ENCODE measurements at places on chromosomes 4 and X. TPM values are rescaled to one million over a fixed set of nuclear protein-coding genes. Genes with fewer than 3 reads are reported as not detected.

DNA sequence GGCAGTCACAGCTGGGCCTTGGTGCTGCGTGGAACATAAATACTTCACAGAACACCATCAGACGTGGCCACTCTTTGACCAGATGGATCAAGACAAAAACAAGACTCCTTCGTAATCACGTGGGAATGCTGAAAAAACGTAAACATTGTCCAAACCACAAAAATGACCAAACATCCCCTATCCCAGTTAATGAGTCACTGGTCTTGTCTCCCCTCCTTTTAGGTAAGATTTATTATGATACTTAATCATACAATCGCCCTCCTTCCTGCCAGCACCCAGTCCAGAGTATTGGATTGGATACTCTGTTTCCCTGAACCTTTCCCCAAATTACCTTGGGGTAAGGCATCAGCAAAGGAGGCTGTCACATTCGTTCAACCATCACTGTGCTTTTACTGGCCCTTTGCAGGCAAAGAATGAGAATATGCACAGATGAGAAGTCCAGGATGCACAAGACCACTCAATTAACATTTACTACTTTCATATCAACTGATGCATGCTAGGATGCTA lies 601 bp upstream of the TCEANC start:
- DNase-seq = peak; percentile 34

DNA sequence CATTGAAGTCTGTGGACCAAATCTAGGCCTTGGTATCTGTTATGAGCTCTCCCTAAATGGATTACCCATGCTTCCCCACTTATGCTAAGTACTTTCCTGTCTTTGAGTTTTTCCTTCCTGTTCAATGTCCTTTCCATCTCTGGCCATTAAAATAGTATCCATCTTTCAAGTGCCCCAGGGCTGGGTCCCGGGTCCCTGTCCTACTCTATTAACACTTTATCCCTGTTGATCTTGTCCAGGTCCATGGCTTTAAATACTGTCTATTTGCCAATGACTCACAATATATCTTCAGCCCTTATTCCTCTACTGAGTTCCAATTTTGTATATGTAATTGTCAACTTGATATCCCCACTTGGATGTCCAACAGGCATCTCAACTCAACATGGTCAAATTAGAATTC lies 17.7 kb upstream of the RPS6KA3 start:
- DNase-seq = no peak

DNA sequence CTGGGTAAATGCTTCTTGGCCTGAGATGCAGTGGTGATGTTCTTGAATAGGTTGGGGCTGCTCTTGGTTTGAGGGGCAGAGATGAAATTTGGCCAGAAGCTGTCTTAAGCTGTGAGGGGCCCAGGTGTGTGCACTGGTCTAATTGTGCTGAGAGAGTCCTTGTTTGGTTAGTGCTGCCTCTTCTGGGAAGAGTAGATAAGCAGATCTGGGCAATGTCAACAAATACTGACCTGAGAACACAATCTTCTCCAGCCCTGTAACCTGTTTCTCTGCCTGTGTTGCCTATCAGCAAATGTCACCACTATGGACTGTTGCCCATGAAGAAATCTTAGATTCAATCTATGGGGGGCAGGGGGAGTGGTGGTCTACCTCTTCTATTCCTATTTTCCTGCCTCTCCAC lies 17.2 kb upstream of the USP27X start:
- DNase-seq = no peak

GRCh38 chrX:110964786-110965185 lies 131.2 kb upstream of the PAK3 start:
- no peak for DNase-seq

- no peak for DNase-seq
These were observed 36.8 kb downstream of the RAP1GDS1 start for GRCh38 chr4:98298022-98298421.

DNA sequence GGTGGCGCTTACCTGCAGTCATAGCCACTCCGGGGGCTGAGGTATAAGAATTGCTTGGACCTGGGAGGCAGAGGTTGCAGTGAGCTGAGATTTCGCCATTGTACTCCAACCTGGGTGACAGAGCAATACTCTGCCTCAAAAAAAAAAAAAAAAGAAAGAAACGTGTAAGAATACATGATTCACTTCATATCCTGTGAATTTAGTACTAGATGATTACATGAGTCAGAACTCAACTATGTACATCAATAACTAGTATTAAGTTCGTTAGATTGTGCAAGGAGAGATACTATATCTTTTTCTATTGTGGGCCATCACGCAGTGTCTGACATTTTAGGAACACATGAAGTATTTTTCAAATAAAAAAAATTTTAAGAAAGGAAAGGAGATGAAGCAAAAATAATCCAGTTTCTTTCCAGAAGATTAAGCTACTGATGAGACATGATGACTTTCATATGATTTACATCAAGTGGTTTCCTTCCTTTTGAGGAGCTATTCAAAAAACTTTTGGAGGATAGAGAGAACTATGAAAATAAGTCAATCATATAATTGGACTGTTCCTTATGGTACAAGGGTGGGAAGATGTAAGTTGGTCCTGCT lies 64.7 kb upstream of the EXOC1L start:
- peak; percentile 4 for DNase-seq

DNA sequence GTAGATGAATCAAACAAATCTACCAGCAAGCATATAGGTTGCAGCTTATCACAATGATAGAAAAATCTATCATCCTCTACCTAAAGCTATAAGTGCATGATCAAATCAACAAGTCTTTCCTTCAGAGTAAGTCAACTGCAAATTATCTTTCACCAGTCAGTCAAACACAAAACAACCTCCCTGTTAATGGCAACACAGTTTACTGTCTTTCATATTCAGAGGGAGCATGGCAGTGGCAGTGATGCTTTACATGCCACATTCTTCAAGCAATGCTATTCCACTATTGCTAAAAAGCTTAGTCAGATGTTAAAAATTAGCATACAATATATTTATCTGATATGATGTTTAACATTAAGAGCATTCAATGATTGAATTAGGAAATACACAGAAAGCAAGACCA lies 245.1 kb upstream of the KLHL4 start:
- no peak for DNase-seq

DNA sequence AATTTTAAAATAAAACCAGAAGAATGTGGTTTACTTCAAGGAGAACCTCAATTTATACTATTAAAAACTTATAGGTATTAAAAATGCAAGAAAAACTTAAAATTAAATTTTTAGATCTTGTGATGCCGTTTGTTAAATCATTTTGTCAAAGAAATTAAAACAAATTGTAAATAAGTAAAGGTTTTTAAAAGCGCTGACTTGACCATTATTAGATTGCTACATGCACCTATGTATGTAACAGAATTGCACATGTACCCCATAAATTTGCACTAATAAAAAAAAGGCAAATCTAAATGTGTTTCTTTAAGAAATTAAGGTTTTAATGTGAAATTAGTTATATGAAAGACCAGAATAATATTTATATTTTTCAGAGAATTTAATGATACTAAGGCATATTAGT lies 156.1 kb downstream of the LARP7 start:
- no peak for DNase-seq

DNA sequence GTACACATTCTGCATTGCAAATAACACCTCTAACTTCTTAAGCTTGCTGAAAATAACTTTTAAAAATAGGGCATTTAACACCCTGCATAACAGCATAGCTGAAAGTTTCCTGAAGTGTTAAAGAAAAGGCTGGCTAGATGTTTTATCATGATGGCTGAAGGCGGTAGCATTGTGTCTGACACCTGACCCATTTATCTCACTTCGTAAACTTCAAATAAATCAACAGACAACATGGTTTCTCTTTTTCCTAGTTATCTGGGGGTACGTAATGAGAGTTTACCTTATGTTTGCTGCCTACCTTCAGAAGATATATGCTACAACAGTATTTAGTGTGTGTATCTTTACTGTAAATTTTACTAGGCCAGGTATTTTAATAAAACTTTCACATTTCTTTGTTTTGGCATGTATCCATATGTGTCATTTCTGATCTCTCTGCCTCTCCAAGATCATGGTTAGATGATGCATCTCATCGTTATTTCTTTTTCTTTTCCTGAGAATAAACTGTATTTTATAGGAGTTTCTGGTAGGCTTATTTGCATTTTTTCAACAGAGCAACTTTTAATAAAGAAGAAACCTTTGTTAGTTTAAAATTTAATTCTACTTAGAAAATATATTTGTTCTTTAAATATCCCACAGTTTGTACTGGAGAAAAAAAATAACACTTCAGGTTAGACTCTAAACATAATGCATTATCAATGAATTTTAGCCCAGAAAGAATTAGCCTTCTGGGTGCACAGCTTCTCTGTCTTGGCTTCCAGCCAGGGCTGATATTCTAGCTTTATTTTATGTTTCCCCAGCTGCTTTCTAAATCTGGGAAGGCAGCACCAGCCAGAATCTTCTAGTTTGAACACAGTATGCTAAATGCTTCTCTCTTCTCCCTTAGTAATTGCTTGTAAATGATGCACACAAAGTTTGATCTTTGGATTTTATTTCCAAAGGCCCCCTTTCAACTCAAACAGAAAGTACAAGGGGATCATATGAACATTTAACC lies 2.9 kb downstream of the NDST4 start:
- no peak for DNase-seq

GRCh38 chrX:132292793-132293192 lies 73.5 kb upstream of the RAP2C start:
- DNase-seq = peak; percentile 22

DNA sequence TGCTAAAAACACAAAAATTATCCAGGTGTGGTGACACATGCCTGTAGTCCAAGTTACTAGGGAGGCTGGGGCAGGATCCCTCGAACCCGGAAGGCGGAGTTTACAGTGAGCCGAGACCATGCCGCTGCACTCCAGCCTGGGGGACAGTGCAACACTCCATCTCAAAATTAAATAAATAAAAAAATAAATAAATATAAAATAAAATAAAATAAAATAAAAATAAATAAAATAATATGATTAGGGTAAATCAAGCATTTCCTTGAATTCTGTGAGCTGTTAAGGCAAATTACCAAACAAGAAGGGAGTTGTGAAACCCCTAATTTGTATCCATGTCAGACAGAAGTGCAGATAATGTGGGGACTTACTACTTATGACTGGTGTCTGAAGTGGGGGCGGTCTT lies 1928.9 kb upstream of the IGFBP7 start:
- DNase-seq = no peak

GRCh38 chr4:163612762-163613161 lies 118.3 kb downstream of the TMA16 start:
- no peak for DNase-seq

- DNase-seq = no peak
These were observed 366.2 kb upstream of the PITX2 start for GRCh38 chr4:110989125-110989524.

DNA sequence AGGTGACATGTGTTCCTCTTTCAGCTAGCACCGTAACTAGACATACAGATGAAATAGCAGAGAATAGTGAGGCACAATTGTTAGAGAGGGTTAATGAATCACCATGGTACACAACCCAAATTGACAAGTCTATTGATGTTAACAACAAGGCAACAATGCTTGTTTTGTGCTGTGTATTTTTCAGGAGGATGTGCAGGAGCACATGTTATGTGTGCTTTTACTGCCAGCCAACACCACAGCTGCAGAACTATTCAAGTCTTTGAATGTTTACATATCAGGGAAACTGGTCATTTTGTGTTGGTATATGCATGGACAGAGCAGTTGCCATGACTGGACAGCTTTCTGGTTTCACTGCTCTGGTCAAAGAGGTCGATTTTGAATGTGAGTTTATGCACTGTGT lies 32.8 kb downstream of the STBD1 start:
- no peak for DNase-seq

DNA sequence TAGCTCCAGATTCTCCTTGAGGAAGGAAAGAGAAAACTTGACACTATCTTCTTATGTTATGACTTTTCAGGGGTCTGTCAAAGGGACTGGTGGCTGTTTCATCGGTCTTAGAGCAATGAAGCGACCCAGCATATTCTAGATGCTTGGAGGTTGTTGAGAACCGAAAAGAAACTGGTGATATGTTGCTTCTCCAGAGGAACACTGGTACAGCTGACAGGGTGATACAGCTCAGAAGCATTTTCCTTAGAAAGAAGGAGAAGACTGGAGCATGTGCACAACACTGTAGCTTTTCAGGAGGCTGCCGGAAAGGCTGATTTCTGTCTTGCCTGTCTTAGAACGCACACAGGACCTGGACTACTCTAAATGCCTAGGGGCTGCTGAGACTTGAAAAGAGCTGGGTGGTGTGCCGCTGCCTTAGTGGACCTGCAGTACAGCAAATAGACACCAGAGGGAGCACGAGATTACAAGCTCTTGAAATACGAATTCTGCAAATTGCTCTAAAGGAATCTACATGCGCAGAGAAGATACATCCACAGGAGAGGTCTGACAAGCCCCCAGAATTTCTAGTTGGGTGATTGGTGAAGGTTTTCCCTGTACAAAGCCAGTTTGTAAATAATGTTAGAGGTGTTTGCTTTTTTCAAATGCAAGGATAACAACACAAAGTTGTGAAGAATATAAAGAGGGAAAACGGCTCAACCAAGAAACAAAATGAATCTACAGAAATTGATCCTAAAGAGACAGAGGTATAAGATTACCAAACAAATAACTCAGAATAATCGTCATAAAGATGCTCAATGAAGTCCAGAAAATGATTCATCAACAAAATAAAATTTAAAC lies 223.1 kb upstream of the DMD start:
- DNase-seq = peak; percentile 69

DNA sequence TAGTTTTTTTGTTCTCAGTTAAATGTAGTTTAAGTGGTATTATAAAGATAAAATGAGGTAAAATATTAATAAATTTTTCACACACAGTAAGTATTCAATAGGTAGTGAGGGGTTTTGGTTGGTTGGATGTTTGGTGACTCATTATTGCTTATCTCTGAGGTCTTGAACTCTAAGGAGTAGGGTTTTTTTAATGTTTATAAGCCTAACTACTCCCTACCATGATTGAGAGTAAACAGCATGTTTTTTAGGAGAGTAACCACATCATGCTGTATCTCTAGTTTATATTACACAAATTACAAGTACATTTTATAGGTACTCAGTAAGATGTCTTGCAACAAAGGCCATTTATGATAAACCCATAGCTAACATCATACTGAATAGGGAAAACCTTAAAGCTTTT lies 181.6 kb downstream of the MAPK10 start:
- no peak for DNase-seq

The SPANXB1 gene
- total RNA-seq = not detected

The CCDC120 gene
- 30.8 TPM for total RNA-seq

The ADGRG2 gene
- total RNA-seq = 0.09 TPM

The TLR10 gene
- total RNA-seq = not detected

The HDX gene
- total RNA-seq = 8.3 TPM

The UGT2B7 gene
- 25.5 TPM for total RNA-seq
